GM12891 (cell line): ENCODE measurements at places on chromosomes 11 and 22.
A peak's percentile ranks its signal among the peaks of the same experiment; 100 is the strongest.

GRCh38 chr11:12800032-12800671 is 125.9 kb downstream of the TEAD1 start:
- no peak for DNase-seq

DNA sequence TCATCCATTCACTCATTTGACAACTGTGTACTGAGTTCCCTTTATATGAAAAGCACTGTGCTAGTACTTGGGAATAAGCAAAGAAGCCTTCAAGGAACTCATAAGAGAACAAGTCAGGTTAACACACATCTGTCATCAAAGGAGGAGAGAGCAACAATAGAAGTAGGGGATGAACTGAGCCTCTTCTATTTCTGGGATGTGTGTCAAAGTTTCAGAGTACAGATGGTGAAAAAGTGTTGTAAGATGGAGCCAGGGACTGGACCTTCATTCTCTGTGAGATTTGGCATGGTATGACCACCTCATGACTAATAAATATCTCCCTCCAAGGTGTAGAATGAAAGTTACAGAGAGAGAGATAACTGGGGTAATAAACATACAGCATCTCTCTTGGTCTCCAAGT is 349.8 kb upstream of the PLET1 start:
- DNase-seq = no peak

GRCh38 chr11:44989831-44990566 is 39.3 kb upstream of the TP53I11 start:
- DNase-seq = no peak

DNA sequence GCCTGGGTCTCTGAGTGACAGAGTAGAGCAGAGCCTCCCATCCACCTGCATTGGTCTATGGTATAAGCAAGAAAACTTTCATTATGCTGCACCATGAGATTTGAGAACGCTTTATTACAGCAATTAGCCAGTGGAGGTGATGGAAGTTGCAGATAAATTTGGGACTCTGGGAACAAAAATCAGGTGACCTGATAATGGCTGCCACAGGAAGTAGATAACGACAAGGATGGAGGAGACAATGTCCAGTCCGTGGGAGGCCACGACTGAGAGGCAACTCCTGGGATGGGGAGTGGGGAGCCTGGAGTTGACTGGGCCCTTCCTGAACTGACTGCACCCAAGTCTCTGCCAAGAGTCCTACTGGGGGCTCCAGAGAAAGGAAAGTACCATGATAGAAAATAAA is 4.7 kb downstream of the MRGPRD start:
- DNase-seq = no peak

DNA sequence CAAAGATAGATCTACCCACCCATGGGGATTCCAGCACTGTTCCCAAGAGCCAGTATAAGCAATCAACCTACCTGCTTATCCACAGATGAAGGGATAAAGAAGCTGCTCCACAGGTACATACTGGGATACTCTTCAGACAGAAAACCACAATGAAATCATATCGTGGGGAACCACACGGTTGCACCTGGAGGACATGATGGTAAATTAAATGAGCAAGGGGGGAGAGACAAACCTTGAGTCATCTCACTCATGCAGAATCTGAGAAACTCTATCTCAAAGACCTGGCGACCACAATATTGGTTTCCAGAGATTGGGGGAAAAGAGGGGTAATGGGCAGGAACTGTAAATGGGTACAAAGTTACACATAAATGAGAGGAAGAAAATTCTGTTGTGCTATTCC is 14.5 kb downstream of the RGL4 start:
- DNase-seq = no peak

DNA sequence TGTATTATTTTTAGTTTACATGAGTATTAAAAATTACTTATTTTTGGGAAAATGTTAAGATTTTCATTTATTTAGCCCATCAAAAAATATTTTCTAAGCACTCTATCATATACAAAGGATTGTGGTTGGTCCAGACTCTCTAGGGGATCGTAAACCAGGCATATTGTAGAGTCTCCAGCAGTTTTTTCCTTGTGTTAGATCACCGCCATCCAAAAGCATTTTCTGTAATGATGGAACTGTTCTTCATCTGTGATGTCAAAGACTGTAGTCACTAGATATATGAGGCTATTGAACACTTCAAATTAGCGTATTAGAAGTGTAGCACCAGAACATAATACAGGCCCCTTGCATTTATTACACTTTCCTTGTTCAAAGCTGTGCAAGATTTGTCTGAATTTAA is 154.9 kb downstream of the SBF2 start:
- DNase-seq = no peak

- no peak for DNase-seq
Observed at GRCh38 chr22:47062126-47062525, 299.7 kb downstream of the TBC1D22A start.

- peak; percentile 99 for DNase-seq
Observed at GRCh38 chr11:64723117-64723906, at the start of gene NRXN2. NRXN2 (minus strand) TSS chr11:64723197; CDS start chr11:64713699, 9,498 bp downstream.

DNA sequence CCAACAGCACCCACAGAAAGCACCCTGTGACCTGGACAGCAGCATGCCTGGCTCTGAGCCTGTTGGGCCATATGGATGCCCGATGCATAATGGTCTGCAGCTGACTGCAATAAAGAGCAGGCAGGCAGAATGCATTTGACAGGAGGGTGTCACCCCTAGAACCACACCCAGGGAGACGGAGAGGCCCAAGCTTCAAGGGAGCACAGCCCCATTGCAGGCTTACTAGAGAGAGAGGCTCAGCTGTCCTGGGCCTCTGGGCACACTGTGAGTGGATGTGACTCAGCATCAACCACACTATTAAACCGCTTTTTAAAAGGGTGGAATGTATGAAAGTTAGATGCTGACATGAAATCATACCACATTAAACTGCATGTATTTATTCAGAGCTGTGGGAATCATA is 365.3 kb downstream of the CTTN start:
- no peak for DNase-seq

GRCh38 chr11:44356351-44356750 is 46.4 kb upstream of the ALX4 start:
- DNase-seq = no peak

GRCh38 chr11:134070342-134070845 is 1.5 kb downstream of the JAM3 start:
- DNase-seq = no peak

DNA sequence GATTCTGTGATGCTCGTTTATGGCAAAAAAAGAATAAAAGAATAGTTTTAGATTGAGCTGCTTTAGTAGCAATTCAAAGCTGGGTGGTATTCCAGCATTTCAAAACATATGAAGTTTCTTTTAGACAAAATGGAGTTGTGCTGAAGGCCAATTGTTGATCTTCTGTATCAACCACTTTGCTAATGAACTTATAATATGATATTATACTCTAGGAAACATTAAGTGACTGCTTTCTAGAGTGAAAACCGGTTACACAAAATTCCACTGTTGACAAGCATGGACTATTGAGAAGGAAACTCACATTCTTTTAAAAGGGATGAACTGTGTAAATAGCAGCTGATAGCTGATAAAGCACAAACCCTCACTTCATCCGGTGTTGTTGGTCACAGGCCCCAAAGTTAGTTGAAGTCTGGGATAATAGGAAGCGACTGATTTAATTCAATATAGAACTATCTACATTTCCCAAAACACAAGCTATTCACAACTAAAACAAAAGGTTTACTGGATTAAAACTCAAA is 255.1 kb downstream of the CADM1 start:
- DNase-seq = no peak

- DNase-seq = no peak
Observed at GRCh38 chr11:95575517-95575916, 214.1 kb downstream of the FAM76B start.

GRCh38 chr11:134657631-134658030 is 245.6 kb upstream of the B3GAT1 start:
- DNase-seq = no peak

- no peak for DNase-seq
Observed at GRCh38 chr11:124143034-124143433, 27.8 kb downstream of the VWA5A start.

DNA sequence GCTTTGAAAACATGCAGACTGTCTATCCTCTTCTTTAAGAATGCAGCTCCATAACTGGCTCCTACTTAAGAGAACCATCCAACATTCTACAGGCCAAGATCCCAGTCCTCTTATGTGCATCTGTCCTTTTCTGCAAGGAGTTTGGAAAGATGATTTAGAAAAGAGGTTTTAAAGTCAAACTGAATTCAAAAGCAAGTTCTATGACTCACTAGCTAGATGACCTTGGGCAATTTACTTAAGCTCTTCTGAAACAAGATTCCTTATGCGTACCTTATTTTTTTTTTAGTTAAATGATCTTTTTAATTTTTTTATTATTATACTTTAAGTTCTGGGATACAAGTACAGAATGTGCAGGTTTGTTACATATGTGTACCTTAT is 29.2 kb downstream of the GUCY1A2 start:
- DNase-seq = no peak

GRCh38 chr11:64218628-64219353 is 7.2 kb downstream of the TRPT1 start:
- no peak for DNase-seq

DNA sequence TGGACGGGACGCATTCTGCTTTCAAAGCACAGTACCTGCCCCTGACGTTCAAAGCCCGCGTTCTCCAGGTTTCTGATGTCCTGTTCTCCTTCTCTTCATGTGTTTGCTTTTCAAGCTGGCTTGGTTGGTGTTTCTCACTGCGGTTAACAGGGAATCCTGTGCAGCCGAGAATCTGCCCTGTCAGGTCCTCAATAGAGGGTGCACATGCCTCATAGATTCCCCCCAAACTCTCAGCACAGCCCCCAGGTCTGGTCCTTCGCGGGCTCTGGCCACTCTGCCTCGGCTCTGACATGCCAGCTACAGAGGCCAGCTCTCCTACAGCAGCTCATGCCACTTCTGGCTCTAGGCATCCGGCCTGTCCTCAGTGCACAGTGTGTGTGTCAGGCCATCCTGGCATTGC is 1343.8 kb downstream of the TBC1D22A start:
- DNase-seq = no peak

DNA sequence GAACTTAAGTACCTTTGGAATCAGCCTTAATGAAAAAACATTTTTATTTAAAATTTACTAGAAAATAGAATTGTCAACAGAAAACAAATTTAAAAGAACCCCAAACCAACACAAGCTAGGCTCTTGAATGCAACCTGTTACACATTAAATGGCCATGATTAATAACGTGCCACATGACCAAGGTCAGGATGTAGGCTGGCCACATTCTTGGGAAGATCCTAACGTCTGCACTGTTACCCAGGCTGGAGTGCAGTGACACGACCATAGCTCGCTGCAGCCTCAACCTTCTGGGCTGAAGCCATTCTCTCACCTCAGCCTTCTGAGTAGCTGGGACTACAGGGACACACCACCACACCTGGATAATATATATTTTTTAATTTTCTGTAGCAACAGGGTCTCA is 126.4 kb upstream of the APOA1 start:
- no peak for DNase-seq

DNA sequence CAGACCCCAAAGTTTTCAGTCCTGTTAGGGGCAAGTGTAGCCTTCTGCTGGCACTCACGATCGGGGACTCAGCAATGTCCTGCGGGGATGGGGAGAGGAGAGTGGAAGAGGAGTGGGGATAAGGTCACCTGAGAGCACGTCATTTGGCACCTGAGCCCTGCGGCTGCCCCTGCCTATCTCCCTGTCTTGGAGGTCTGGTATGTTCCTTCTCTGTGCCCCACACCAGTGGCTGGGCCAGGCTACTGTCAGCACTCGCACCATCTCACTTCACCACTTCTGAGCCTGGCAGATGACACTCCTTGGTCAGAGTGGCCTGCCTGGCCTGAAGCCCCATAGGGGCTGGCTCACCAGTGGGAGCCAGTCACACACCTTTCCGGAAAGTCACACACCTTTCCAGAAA is 20.1 kb upstream of the CHADL start:
- no peak for DNase-seq

GRCh38 chr22:35148866-35149548 is 83.0 kb downstream of the ISX start:
- no peak for DNase-seq
